Muscle of leg (tissue), 16 donors: ENCODE measurements at places on chromosomes 6 and 20. TPM values are rescaled to one million over a fixed set of nuclear protein-coding genes. Genes with fewer than 3 reads are reported as not detected.

DNA sequence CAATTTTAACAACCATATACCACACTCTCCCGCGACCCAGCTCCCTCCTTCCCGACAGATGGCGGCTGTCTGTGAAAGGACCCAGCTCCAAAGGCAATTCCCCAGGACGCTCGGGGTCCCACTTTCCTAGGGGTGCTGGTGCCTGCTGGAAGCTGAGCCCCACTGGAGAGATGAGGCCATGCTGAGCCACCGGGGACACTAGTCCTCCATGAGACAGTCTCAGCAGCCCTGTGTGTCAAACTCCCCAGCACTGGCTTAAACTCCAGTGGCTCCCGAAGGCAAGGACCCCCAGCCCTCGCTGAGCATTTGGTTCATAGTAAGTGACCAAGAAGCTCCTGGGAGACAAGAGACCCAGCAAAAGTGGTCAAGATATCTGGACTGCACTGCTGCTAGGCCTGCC lies 52.1 kb downstream of the SLC2A10 start:
- no peak for DNase-seq

Gene DEFB132
- total RNA-seq, result not detected

DNA sequence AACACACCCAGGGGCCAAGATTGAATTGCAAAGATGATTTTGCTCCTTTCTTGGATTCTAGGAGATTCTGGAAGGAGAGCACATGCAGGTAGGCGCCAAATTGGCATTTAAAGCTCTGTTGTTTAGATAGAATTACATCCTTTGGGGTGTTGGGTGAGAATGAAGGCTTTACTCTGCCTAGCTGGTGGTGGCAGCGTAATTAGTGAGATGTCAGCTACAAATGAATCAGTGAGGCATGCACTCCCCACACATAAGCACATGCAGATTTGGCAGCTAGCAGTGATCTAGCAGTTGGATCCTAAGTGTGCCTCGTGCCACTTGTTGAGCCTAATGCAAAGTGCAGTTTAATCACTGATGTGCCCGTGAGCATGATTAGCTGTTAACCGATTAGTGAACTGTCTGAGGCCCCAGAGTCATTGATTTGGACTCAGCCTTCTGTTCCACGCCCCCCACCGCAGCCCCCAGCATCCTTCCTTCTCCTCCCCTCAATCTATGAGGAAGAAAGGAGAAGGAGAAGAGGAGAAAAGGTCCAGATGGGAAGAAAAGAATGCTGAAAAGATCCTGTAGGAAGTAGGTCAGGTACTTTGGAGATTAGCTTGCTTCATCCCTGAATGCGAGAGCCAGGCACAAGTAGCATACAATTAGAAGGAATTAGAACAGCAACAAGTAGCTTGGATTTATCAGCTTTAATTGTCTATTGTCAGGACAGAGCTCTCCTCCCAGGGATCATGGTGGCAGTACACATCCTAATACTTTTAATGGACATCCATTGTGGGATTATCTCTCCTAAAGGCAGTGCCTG lies 6.0 kb upstream of the PRDM1 start:
- DNase-seq, result no peak

Gene OPRM1
- not detected for total RNA-seq

Gene PRIM2
- total RNA-seq, result 13.2 TPM
